Naive thymus-derived CD8-positive, alpha-beta T cell (primary cell): ENCODE measurements at places on chromosomes 2 and 18. TPM values are rescaled to one million over a fixed set of nuclear protein-coding genes. Genes with fewer than 3 reads are reported as not detected.

DNA sequence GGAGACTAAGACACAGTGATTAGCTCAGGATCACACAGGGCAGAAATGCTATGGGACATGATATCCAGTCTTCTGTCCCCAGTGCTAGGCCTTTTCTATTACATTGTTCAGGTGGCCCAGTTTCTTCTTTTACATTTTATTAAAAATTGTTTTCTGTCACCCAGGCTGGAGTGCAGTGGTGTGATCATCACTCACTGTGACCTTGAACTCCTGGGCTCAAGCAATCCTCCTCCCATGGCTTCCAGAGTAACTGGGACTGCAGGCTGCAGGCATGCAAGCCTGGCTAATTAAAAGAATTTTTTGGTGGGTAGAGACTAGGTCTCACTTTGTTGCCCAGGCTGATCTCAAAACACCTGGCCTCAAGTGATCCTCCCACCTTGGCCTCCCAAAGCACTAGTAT is 15.4 kb downstream of the PDK1 start:
- peaks cover 25% of the 10 kb centered on the region for H3K36me3 ChIP-seq
- no peak for DNase-seq
- no peaks in the 10 kb centered on the region for H3K27me3 ChIP-seq

- peak overlapping the region; percentile 81 for H3K4me3 ChIP-seq
- H3K36me3 ChIP-seq: no peaks in the 10 kb centered on the region
- no peak for DNase-seq
- no peaks in the 10 kb centered on the region for H3K27me3 ChIP-seq
- H3K4me1 ChIP-seq: peaks cover 29% of the 10 kb centered on the region
Measured at GRCh38 chr2:64946769-64947247, 42.4 kb upstream of the SLC1A4 start.

Gene FBXO36
- 1.2 TPM for total RNA-seq

Gene SLC16A14
- 0.60 TPM for total RNA-seq

Gene SPP2
- total RNA-seq: not detected

DNA sequence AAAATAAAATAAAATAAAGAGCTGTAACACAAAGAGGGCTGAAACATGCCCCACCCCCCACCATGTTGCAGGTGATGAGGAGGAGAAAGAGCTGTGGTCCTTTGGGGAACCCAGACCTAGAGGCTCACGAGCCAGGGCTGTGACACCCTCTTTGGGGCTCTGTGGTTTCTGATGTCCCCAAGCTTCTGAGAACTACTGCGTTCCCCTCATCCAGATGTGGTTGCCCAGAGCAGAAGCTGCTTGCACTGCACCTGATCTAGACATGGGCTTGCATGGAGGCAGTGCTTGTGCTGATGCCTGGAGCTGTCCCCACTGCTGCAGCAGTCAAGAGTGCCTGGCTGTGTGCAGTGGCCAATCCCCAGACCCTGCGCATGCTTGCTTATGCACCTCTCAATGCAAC is 687.9 kb upstream of the ACVR2A start:
- DNase-seq: no peak
- no peaks in the 10 kb centered on the region for H3K27me3 ChIP-seq
- H3K27ac ChIP-seq: no peak overlapping the region
- no peaks in the 10 kb centered on the region for H3K4me1 ChIP-seq
- no peaks in the 10 kb centered on the region for H3K36me3 ChIP-seq
- no peak overlapping the region for H3K4me3 ChIP-seq

DNA sequence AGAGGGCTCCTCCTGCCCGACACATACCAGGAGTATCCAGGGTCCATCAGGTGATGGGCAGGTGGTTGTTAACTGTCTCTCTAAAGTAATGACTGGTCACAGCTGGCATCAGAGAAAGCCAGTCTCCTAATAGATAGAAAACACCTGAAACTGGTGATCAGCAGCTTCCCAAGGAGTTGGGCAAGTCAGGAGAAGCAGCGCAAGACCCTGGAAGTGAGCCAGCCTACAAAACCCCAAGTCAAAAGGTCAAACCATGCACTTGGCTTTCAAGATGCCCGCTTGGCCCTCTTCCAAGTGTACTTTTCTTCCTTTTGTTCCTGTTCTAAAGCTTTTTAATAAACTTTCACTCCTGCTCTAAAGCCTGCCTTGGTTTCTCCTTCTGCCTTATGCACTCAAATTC is 815.2 kb downstream of the DCDC2C start:
- no peaks in the 10 kb centered on the region for H3K27me3 ChIP-seq
- DNase-seq: no peak
- no peak overlapping the region for H3K4me3 ChIP-seq

Gene COPS8
- 30.7 TPM for total RNA-seq

GRCh38 chr18:634551-635045 is 22.9 kb upstream of the TYMS start:
- H3K27me3 ChIP-seq: peaks cover 4% of the 10 kb centered on the region
- H3K4me3 ChIP-seq: no peak overlapping the region
- H3K36me3 ChIP-seq: no peaks in the 10 kb centered on the region
- no peak overlapping the region for H3K27ac ChIP-seq
- no peak for DNase-seq
- peaks cover 2% of the 10 kb centered on the region for H3K4me1 ChIP-seq

- H3K4me3 ChIP-seq: no peak overlapping the region
- H3K36me3 ChIP-seq: peaks cover 5% of the 10 kb centered on the region
- no peak for DNase-seq
- no peak overlapping the region for H3K27ac ChIP-seq
Measured at GRCh38 chr2:181258720-181259119, 198.5 kb upstream of the ITGA4 start.

DNA sequence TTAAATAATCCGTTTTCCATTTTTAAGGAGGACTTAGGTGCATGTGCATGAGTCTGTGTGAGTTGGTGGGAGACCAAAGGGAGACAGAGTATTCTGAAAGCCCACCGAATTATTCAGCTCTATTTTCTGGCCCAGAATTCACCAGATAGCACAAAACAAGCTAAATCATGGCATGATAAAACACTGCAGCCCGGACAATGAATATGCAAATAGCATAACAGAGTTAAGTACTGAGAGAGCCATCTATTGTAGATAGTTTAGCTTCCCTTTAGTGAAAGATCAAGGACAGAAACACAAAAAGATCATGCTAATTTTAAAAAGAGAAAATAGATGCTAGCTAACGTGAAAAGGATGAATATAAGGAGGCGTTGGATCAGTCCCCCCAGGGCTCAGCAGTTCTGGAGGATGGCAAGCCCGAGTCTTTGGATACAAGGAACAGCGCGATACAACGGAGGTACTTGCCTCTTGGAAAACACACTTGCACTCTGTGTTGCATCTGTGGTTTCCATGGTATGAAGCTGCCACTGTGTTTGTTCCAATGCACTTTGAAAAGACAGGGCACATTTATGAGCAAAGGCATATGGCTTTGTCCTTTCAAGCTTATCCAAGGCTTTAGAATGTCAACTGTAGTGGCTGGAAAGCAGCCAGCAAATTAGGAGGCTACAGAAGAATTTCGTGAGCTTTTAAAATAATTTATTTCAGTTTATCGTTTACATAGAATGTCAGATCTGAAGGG is 119.9 kb downstream of the LYPD1 start:
- DNase-seq: no peak
- H3K27ac ChIP-seq: no peak overlapping the region

DNA sequence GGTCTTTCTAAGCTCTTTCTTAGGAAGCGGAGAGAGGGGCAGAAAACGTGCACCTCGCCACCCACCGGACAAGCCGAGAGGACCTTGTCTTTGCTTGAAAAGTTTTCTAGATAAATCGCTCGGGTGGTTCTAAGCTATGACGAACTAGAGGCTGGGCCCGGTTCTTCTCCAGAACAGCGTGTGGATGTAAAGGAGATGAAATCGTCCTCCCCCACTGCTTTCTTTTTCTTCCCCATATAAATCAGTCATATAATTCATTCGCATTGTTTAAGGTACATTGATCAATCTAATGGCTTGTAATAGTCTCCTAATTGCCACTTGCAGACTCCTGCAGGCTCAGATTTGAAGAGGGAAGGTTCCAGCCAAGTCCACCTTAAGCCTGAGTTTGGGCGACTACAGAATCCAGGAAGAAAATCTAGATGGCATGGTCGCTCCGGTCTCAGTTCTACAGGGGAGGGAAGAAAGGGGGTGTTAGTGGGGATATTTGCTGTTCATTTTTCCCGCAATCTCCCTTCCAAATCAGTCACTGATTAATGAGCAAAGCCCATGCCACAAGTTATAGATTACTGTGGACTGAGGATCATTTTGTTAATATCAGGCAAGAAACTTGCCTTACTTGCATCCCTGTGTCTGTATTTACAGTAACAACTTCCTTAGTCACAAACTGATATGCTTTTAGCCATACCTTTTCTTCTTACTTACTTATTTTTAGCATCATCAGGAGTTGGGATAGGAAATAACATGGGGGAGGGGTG is 5.6 kb upstream of the SP9 start:
- DNase-seq: no peak
- H3K4me1 ChIP-seq: peaks cover 20% of the 10 kb centered on the region
- no peak overlapping the region for H3K27ac ChIP-seq

Gene SERPINB12
- not detected for total RNA-seq

DNA sequence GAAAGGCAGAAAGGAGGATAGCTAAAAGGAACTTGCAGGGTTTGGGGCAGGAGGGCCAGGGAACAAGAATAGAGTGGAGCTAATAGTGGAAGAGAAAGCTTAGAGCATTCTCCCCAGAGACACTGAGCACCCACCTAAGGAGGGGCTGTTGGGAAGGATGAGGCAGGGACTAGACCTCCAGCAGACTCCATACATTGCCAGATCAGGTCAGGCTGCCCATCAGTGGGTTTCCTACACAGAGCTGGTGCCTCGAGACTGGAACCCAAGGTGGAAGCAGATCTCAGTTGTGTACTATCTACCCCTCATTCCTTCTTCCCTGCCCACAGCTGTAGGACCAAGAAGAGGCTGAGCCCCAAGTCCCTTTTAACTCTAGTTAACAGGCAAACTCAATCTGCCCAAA is 148.5 kb downstream of the ZFP36L2 start:
- H3K4me1 ChIP-seq: peaks cover 52% of the 10 kb centered on the region
- no peaks in the 10 kb centered on the region for H3K27me3 ChIP-seq
- no peaks in the 10 kb centered on the region for H3K36me3 ChIP-seq

Gene SCYGR4
- not detected for total RNA-seq

Gene L3MBTL4
- total RNA-seq: 0.85 TPM

GRCh38 chr18:52277785-52278184 is 62.2 kb upstream of the DCC start:
- no peak for DNase-seq
- no peaks in the 10 kb centered on the region for H3K36me3 ChIP-seq
- H3K4me3 ChIP-seq: no peak overlapping the region
- H3K4me1 ChIP-seq: no peaks in the 10 kb centered on the region
- H3K27me3 ChIP-seq: no peaks in the 10 kb centered on the region

Gene TSPYL6
- not detected for total RNA-seq

DNA sequence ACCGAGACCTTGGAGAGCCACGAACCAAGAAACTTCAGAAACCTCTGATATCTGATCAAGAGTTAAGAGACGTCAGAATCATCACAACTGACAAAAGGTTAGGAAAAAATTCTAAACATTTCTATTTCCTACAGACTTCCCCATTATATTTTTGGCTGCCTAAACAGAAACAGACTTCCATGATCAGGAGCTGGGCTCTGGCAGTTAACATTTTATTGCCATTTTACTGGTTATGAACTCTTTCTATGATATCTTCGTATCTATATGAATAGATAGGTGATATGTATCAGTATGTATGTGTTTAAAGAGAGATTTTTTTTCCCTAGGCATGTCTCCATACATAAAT is 31.1 kb upstream of the PPP1R1C start:
- H3K4me1 ChIP-seq: peaks cover 12% of the 10 kb centered on the region
- H3K27me3 ChIP-seq: peaks cover 12% of the 10 kb centered on the region
- H3K4me3 ChIP-seq: peak overlapping the region; percentile 83

- H3K27me3 ChIP-seq: peaks cover 4% of the 10 kb centered on the region
- no peak overlapping the region for H3K4me3 ChIP-seq
Measured at GRCh38 chr2:226514895-226515294, 284.7 kb downstream of the IRS1 start.

GRCh38 chr2:105114551-105114950 is 76.7 kb downstream of the MRPS9 start:
- H3K4me1 ChIP-seq: no peaks in the 10 kb centered on the region
- H3K27me3 ChIP-seq: no peaks in the 10 kb centered on the region
- peaks cover 7% of the 10 kb centered on the region for H3K36me3 ChIP-seq
- H3K4me3 ChIP-seq: no peak overlapping the region
- H3K27ac ChIP-seq: no peak overlapping the region

- peaks cover 5% of the 10 kb centered on the region for H3K36me3 ChIP-seq
- H3K27ac ChIP-seq: peak overlapping the region; percentile 39
- no peaks in the 10 kb centered on the region for H3K27me3 ChIP-seq
Measured at GRCh38 chr2:241943961-241944575, 74.5 kb downstream of the RTP5 start.

Gene LIPG
- not detected for total RNA-seq

Gene SLC30A3
- total RNA-seq: not detected

DNA sequence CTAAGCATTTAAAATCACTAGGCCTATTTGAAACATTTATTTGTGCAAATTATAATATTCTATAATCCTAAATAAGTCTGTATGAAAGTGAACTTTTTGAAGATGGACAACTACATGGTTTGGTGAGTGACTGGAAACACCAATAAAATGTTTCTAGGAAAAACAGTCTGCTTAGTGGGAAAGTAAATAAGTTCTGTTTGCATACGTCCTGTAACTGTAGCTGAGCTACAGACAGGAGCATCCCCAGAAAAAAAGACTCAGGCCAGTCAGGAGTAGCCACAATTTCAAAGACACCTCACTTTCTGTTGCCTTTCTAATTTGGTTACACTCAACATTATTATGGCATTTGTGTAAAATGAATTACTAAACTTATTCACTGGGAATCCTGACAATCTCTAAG is 28.4 kb upstream of the KCNJ3 start:
- no peaks in the 10 kb centered on the region for H3K27me3 ChIP-seq
- no peaks in the 10 kb centered on the region for H3K4me1 ChIP-seq
- no peak overlapping the region for H3K4me3 ChIP-seq
- no peak overlapping the region for H3K27ac ChIP-seq
- no peaks in the 10 kb centered on the region for H3K36me3 ChIP-seq

Gene CCDC102B
- total RNA-seq: 7.7 TPM

Gene KCNIP3
- not detected for total RNA-seq

Gene CGREF1
- 0.68 TPM for total RNA-seq
